ENCODE measurements at places on chromosomes 1 and 21.

DNA sequence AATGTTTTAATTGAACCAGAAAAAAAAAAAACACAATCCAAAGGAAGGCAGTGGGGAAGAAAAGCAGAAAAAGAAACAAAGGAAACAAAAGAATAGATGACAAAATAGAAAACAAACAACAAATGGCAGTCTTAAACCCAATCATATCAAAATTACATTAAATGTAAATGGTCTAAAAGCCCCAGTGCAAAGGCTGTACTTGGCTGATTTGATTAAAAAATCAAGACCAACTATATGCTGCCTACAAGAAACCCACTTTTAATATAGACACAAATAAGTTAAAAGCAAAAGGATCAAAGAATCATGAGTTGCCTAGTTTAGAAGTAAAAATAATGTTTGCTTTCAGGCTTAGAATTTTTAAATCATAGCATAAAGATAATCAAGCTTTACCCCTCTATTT lies 19.8 kb upstream of the C1orf115 start:
- no peak for DNase-seq

GRCh38 chr1:22606161-22606560 lies 30.3 kb upstream of the C1QA start:
- DNase-seq: no peak

- DNase-seq: no peak
These were observed 36.4 kb downstream of the DNM3 start for GRCh38 chr1:171877701-171878100.

GRCh38 chr1:26302733-26303405 lies 3.6 kb downstream of the UBXN11 start:
- DNase-seq: peak; percentile 62

DNA sequence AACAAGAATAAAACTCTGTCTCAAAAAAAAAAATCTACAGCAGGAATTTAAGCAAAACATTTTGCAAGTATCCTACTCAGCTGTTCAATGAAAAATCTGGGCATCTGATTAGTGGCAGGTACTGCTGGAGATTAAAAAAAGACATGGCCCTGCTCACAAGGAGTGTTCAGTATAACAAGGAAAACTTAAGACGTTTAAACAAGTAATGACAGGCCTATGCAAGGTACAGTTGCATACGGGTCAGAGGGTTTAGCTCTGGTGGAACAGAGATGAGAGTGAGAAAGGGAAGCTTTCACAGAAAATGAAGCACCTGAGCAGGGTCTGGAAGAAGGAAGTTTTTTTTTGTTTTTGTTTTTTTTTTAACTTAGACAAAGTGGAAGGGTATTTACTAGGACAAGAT lies 23.0 kb downstream of the SNRNP40 start:
- DNase-seq: no peak

DNA sequence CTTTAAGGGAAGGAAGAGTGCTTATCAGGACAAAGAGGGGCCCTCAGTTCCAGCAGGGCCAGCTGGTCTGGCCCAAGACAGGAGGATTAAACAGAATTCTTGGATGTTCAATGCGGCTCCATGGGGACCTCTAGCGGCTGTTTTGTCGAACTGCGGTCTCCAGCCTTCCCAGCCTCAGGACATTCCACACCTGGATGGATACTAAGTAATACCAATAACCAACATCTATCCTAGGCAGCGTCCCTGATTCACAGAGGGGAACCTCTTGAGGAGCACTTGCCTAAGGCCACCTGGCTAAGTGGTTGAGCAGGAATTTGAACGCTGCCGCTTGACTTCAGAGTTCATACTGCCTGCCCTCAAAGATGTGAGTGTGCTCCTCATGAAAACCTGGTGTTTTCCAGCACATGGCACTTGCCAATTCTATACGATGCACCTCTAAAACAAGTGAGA lies 15.5 kb upstream of the CD247 start:
- DNase-seq: peak; percentile 66

- no peak for DNase-seq
These were observed 123.0 kb downstream of the LYPLAL1 start for GRCh38 chr1:219296430-219297355.

- DNase-seq: no peak
These were observed 8.9 kb downstream of the NIBAN1 start for GRCh38 chr1:184965439-184965838.

- no peak for DNase-seq
These were observed 7.5 kb downstream of the RNF220 start for GRCh38 chr1:44412601-44413000.

DNA sequence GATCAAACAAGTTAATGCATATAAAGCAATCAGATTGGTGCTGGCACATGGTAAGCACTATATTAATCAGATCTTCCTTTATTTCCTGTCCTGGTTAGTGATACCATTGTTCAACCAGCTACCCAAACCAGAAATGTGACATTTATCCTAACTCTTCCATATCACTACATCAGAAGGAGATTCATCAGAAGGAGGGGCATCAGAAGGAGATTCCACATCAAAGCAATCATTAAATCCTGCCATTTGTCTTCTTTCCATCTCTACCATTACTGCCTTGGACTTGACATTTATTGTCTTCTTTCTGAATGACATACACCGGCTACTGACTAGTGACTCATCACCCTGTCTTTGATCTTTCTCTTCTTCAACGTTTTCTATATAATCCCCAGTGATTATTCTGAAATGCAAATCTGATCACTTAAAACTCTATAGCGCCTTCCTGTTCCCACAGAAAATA lies 75.0 kb downstream of the DNM3 start:
- no peak for DNase-seq

DNA sequence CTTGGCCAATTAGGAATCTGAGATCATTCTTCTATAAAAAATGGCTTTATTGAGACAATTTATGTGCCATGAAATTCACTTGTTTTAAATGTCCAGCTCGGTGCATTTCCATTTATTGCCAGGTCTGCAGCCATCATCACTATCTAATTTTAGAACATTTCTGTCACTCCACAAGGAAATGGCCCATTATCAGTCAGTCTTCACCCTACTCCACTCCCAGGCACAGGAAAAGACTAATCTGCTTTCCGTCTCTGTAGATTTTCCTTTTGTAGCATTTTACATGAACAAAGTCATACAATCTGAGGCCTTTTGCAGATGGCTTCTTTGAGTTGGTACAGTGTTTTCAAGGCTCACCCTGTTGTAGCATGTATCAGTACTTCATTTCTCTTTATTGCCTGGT lies 27.2 kb downstream of the KIF26B start:
- DNase-seq: no peak

DNA sequence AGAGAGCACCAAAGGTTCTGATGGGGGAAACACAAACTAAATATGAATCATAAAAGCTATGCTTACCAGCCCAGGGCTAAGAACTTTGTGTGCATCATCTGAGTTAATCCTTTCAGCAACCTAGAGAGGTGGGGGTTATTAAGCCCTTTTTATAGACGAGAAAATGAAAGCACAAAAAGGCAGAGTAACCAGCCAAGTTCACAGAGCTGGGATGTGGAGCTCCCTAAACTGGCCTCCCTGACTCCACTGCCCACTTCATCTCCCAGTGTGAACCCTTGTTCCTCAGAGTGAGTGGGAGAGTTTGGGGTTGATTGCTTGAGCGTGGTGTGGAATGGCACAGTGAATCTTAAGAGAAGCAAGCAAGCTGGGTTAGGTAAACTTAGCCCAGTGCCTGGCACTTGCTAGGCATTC lies 10.8 kb upstream of the BCAR3 start:
- DNase-seq: no peak

DNA sequence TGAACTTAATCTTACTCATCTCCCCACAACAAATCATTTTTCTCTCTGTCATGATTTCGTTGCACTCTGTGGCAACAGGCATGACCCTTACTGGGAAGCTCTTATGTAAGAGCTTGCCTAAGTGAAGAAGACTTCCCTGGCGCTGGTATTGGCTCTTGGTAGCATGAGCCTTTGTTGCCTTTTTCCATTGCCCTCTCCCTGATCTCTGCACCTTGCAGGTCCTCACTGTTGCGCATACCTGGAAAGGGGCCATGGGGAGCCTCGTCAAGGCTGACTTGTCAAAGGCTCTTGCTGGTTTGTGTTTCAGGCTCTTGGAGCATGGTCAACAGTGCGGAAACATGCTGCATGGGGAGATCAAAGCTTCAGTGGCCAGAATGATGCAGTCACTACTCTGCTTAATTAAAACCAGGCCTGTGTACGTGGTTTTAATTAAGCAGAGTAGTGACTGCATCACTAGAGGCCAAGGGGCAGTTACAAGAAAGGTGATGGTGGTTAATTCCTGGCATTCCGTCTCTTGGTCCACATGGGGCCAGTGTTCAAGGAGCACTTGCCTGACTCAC lies 141.3 kb downstream of the SPATA46 start:
- DNase-seq: no peak

All from mesenchymal stem cell (in vitro differentiated cells and primary cell).